Stimulated activated CD8-positive, alpha-beta memory T cell treated with anti-CD3 and anti-CD28 coated beads, Interleukin-7, amount 100 ng/mL, for 48 hours (primary cell): ENCODE measurements at places on chromosomes 12 and 14.
A peak's percentile ranks its signal among the peaks of the same experiment; 100 is the strongest.

DNA sequence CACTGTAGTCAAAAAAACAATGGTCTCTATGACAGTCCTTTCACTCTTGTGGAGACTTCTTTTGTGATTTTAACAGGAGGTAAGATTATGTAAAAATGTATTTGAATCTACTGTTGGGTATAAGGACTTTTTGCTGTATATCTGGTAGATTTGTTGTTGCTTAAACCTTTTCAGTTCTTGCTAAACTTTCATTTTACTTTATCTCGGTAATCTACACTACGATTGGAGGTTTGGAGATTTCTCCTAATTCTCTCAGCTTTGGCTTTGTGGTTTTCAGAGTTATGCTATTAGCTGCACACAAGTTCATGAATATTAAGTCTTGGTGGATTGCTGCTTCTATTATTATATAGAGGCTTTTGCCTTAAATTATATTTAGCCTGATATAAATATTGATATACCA is 116.6 kb upstream of the HIF1A start:
- no peak for DNase-seq

DNA sequence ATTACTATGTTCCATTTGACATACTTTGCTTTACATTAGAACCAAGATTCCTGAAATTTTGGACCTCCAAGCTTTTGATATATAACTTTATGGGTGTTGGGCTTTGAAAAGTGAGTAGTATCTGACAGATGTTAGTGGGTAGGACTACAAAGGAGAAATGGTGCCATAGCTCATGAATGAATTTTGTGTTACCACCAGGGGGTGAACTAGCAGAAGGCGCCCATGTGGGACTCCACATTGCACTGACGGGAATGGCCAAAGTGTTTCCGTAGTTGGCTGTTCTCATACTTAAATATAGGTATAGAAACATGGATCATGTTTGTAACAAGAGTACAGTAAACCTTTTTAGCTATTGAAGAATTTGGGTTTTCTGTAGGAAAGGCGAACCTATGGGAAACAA is 337.5 kb downstream of the FLRT2 start:
- no peak for DNase-seq

- no peak for DNase-seq
These were observed 1387.5 kb downstream of the LRFN5 start for GRCh38 chr14:42994051-42994736.

DNA sequence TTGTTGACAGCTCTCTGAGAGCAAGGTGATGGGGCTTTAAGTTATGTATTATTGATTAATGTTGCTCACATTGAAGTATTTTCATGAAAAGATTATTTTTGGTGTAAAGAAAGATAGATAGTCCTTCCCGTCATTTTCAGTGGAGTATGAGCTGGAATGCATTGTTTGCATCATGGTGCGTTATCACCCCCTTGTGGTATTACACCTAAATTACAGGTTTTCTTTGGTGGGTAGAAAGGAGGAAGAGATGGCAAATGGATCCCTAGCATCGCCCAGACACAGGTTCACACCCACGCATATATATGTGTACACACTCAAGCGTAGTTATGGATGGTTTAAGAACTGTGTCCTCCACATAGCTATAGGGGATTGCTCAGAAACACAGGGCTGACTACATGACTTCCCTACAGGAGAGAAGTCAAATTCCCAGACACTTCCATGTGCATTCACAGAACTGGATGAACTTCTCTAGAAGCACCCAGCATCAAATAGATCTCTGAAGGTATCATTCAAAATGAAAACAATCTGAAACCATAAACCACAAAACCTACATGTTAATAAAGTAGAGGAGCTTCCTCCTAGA is 14.4 kb upstream of the SERPINA10 start:
- DNase-seq: no peak

DNA sequence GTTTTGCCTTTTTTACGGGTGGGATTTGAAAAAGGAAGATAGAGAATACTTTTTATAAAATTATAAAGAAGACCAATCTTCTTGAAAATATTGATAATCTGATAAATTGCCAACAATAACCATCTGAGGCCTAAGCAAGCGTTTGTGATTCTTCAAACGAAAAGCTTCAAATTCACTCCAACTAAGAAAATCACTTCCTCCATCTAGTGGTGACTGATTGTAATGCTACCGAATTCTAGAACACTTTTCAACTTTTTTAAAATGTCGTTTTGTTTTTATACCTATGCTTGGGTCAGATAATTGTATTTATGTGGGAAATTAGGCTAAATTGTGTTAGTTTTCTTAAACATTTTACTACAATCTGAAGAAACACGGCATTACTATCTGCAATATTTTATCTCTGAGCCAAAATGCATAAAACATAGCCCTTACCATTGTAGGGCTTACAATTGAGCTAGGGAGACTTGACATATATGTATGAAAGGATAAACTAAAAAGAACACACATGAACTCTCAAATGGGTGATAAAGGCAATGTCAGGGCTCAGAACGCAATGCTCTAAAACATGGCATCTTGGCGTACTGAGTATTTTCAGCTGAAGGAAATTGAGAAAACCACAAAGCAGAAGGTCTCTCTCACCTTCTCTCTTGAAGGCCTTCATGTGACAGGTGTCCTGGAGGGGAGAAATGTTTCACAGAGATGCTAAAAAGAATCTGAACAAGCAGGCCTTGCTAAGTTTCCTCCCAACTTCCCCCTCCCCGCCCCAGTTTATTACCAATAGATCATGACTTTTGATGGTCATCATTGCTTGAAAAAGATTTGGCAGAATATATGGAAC is 36.8 kb upstream of the G2E3 start:
- DNase-seq: no peak

GRCh38 chr14:37114002-37114401 is 58.4 kb downstream of the SLC25A21 start:
- no peak for DNase-seq

DNA sequence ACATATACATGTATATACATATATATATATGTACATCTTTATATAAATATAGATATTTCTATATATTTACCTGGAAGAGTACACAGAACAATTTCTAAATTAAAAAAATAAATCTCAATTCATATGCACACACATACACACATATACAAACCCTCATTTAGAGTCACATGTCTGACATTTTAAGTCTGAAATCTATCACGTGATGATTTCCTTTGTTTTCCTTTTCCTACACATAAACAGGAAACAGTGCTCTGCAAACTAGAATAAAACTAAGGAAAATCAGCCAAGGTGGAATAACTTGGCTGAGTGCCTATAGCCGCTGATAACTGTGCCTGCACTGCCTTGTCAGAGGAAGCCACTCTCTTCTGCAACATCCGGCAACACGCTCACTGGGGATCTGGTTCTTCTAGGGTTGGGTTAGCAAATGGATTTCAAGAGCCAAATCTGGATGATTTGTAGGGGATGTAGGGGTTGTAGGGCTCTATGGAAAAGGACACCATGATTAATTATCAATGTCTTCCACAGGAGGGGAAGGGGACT is 480.7 kb downstream of the TMEM132D start:
- DNase-seq: no peak

DNA sequence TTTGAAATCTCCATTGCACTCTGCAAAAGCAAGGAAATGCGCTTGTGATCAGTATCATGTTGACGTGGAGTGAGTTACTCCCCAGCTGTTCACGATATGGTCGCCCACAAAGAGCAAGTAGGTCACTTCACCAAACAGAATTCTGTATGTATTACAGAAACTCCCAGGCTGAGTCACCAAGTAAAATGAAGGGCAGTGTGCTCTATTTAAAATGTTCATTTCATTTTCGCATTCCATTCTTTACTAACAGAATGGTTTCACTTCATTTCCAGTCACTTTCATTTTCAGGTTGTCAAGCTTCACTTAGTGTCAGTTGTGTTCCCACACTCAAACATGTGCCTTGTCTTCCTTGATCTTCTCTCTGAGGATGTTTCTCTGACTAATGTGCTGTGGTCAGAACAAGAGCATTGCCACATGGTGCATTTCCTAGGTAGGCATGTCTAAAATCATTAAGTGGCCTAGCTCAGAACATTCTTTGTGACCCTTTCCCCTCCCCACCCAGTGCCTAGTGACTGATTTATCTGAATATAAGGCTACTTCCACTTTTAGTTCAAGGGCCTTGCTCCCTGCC is 391.2 kb downstream of the RAD51B start:
- peak; percentile 40 for DNase-seq

DNA sequence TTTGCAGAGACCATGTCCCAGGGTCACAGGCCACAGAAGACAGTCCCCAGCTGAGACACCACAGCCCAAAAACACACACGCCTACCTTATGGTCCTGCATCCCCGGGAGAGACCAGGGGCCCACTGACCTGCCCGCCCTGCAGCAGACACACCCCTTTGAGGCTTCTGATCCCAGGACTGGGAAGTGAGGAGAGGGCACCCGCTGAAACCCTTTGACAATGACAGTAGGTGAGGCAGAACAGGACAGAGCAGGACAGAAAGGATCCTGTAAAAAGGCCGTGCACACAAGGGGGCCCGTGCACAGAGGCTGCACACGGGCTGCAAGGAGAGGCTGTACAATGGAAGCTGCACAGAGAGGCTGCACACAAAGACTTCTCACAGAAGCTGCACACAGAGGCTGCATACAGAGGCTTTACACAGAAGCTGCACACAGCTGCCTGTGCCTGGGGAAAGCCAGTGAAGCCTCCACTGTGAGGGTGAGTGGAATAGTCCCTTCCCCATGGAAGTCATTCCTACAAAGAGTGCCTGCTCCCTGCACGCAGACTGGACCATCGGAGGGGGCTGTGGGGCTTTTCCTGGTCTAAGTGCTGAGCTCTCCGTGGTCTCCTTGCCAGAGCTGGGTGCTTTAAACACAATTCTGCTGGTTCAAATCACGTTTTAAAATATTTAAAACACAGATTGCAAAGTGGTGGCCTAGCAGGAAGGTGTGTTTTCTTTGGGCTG is 16.6 kb upstream of the SFSWAP start:
- DNase-seq: no peak

GRCh38 chr14:25833341-25834126 is 764.3 kb downstream of the NOVA1 start:
- no peak for DNase-seq

GRCh38 chr14:21680072-21680471 is 6.5 kb upstream of the OR4E1 start:
- DNase-seq: no peak

GRCh38 chr12:14417715-14418114 is 52.2 kb downstream of the ATF7IP start:
- DNase-seq: peak; percentile 47

DNA sequence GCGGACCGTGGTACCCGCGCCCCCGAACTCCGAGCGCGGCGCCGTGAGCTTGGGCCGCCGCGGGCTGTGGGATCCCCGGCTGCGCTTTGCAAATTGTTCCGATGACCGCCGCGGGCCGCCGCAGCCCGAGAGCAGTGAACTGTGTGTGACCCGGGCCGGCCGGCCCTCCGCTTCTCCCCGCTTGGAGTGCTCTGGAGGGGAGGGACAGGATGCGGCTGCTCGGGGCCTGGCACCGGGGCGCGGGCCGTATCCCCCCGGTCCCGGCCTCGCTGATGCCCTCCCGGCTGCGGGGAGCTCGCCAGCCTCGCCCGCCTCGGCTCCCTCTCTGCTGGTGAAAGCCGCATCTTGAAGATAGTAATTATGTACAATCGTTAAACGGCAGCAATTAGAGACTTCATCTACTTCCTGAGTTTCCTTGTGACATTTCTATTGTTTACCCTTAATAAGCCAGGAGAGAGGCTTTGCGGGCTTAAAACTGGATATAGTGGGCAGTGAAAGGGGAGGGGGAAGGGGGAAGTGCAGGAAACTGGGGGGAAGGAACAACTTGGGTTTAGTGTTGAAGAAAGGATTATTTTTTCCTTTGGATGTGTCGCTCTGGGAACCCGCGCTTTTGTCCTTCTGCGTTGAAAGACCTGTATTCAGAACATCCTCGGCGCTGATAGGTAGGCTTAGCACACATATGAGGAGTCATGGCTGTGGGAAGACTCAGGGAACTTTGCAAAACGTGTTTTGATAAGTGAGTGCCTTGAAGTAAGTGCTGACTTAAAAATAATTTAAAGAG is 1.2 kb downstream of the PELI2 start:
- no peak for DNase-seq

GRCh38 chr12:3602488-3602887 is 111.5 kb downstream of the PRMT8 start:
- no peak for DNase-seq

DNA sequence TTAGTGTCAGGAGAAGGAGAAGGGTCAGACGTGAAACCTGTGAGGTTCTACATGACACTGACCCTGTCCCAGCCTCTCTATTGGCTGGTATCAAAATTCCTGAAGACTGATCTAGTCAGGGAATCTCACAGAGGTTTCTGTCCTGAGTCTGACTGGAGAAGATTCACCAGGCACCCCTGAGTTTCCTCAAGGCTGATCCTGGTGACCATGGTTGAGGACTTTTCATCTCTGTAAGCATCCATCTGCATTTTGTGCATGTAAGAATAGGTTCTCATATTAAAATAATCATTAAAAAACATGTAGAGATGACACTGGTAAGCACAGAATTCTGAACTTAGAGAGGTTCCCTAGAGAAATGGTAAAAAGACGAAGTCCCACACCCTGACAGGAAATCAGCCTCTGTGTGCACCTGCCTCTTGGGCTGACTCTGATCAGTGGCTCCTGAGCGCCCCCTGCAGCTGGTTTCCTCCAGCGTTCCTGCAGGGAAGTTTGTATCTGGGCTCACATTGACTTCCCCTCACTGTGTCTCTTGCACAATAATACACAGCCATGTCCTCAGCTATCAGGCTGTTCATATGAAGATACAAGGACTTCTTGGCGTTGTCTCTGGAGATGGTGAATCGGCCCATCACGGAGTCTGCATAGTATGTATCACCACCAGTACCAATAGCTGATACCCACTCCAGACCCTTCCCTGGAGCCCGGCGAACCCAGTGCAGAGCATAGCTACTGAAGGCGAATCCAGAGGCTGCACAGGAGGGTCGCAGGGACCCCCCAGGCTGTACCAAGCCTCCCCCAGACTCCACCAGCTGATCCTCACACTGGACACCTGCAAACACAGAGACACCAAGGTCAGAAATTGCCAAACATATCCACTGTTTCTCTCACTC is 991.9 kb downstream of the TMEM121 start:
- DNase-seq: peak; percentile 67

DNA sequence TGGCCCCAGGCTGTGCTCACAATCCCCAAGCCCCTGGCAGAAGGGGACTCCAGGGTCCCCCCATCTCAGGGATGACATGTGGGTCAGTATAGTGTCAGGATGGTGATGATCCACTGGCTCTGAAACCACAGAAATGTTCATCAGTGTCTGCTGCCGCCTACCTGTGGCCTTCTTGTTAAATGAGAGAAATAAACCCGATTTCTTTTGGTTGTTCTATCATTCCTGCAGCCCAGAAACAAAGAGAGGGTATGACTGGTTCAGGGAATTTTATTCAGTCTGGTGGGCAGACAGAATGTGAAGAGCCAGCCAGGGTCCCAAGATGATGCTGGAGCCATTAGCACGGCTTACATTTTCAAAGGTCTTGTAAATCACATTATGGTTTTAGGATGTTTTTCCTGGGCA is 86.6 kb downstream of the CRADD start:
- DNase-seq: no peak
